ENCODE measurements at places on chromosomes 16 and 17.

DNA sequence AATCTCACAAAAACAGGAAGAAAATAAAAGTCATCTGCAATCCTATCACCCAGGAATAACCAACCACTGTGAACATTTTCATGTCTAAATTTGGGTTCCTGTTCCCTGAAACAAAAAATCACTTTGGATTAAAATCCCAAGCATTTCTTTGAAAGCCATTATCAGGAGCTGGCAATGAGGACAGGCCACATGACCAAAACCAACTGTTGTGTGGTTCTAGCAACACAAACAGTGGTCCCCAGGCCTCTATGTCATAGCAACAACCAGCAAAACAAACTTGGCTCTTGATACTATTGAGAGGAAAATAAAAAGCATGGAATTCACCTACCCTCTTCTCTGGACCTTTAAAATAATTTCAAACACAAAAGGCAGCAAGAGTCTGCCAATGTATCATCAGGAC lies 252.5 kb downstream of the SLC39A11 start:
- DNase-seq, result no peak

DNA sequence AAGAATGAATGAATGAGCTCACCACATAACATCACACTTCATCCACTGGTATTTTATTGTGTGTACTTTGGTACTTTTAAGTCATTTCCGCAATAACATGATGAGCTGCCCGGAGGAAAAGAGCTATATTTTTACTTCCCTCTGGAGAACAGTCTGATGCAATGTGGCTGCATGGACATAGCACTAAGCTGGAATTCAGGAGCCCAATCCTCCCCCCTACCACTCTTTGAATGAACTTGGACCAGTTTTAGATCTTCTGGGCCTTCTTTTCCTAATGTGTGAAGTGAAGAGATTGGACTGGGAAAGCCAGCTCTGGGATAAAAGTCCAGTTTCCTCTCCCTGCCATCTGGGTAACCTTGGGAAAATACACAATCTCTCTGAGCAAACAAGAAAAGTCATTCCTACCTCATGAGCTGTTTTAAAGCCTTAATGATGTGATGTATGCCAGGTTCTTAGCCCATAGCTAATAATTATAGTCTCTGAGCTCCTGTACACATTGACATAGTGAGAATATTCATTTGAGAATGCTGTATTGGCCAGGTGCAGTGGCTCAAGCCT lies 79.3 kb downstream of the ABCC12 start:
- peak; percentile 77 for DNase-seq

GRCh38 chr17:4135489-4135888 lies 7.3 kb downstream of the ZZEF1 start:
- DNase-seq, result no peak

DNA sequence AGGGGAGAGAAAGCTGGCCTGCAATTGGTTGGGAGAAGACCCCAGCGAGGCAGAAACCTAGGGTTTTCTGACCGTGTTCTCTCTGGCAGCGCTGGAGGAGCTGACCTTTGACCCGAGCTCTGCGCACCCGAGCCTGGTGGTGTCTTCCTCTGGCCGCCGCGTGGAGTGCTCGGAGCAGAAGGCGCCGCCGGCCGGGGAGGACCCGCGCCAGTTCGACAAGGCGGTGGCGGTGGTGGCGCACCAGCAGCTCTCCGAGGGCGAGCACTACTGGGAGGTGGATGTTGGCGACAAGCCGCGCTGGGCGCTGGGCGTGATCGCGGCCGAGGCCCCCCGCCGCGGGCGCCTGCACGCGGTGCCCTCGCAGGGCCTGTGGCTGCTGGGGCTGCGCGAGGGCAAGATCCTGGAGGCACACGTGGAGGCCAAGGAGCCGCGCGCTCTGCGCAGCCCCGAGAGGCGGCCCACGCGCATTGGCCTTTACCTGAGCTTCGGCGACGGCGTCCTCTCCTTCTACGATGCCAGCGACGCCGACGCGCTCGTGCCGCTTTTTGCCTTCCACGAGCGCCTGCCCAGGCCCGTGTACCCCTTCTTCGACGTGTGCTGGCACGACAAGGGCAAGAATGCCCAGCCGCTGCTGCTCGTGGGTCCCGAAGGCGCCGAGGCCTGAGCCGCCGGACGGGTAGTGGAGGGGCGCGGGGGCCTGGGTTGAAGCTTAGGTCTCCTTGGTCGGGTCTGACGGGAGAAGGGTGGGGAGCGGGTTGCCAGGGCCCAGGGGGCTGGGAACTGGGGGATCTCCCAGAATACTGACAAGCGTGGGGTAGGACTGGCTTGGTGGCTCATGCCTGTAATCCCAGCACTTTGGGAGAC lies 7.4 kb upstream of the PYDC1 start:
- DNase-seq, result peak; percentile 64

GRCh38 chr16:56320056-56320455 lies 105.3 kb downstream of the AMFR start:
- DNase-seq, result peak; percentile 86

GRCh38 chr17:54891176-54891821 lies 9.4 kb upstream of the TOM1L1 start:
- DNase-seq, result peak; percentile 89

GRCh38 chr17:56203430-56203829 lies 50.2 kb downstream of the ANKFN1 start:
- no peak for DNase-seq

DNA sequence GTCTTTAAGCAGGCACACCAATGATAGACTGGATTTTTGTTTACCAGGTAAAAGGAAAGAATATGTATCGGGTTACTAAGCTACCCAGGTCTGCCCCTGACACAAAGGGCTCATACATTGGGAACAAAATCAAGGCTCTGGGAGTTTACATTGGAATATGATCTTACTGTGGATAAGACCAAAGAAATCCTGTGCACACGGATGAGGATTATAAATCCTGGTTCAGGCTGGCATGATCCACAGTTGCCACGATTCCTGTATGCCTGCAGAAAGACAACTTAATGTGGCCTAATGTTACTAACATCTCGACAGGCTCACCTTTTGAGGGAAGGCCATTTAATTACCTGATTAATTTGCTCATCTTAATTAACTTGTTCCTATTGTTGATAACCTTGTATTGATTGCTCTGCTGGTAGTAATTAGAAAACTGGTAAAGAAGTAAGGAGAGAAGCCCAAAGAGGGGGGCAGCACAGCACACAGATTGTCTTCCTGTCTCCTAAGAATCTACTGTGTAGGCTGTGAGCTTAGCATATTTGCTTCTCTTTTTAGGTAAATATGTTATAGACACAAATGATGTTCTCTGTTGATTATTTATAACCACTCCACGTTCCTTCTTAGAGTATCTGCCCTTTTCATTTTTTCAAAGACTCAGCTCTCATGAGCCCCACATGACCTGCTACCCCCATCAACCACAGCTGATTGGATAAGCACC lies 51.0 kb upstream of the TOX3 start:
- DNase-seq, result no peak

DNA sequence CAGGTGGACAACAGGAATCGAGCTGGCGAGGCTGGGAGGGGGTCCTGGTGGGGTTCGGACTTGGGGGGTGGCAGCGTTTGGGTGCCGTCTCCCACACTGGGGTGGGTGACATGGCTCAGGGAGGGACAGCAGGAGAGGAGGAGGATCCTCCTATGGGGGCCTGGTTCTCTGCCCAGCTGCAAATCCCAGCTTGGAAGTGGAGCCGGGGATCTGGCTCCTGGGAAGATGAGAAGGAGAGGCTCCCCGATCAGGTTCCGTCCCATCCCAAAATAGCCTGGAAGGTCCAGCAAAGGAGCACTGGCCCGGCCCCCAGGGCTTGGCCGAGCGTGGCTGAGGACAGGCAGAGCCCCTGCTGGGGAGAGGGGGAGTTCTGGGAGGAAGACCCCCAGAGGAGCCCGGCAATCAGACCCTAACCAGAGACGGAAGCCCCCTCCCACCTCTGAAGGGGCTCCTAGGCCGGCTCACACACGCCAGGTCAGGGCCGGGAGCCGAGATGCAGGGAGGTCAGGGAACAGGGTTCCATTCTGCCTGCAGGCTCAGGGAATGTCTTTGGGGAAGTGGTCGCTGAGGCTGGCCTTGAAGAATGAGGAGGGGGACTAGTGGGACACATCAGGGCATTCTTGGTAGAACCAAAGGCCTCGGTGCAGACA lies 143.7 kb downstream of the ENGASE start:
- DNase-seq, result peak; percentile 39

DNA sequence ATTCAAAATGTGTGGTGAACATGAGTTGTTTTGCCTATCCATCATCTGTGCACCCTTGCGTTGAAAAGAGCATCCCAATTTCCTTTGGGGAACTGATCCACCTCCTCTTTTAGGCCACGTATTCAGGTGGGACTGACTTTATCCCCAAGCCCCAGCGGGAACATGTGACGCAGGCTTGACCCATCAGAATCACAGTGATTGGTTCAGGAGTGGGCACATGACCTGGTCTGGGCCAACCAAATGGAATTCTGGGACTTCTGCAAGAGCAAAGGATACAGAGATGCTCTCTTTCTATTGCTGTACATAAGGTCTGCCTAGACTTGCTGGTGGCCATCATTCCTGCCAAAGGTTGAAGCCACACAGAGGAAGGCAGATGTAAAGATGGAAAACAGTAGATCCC lies 158.9 kb downstream of the IRX5 start:
- no peak for DNase-seq
